ENCODE measurements at places on chromosomes 13 and 19. TPM values are rescaled to one million over a fixed set of nuclear protein-coding genes. Genes with fewer than 3 reads are reported as not detected.

GRCh38 chr13:28741084-28741491, 22.3 kb upstream of the SLC46A3 start:
- DNase-seq = no peak

GRCh38 chr19:45646345-45646698, 7.1 kb upstream of the EML2 start:
- DNase-seq = no peak

GRCh38 chr19:35114353-35115176, 1.1 kb upstream of the FXYD3 start:
- peak; percentile 87 for DNase-seq

DNA sequence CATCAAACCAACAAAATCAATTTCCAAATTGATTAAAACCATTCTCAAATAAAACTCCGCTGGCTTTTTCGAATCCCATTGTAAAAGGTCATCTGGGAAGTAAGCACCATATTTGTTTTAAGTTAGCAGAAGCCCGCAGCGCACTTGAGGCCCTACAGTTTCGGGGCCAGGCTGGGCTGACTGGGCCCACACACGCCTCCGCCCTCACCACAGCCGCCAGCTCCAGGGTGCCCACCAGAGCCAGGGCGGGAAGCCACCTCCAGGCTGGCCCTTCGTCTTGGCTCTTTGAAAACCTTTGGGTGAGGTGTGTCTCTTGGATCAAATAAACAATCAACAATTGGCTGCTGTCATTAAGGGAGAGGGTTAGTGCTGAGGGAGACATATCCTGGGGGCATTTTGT, 133.3 kb downstream of the SOX1 start:
- no peak for DNase-seq

- no peak for DNase-seq
Measured at GRCh38 chr19:6499052-6499790, 2.9 kb downstream of the TUBB4A start.

DNA sequence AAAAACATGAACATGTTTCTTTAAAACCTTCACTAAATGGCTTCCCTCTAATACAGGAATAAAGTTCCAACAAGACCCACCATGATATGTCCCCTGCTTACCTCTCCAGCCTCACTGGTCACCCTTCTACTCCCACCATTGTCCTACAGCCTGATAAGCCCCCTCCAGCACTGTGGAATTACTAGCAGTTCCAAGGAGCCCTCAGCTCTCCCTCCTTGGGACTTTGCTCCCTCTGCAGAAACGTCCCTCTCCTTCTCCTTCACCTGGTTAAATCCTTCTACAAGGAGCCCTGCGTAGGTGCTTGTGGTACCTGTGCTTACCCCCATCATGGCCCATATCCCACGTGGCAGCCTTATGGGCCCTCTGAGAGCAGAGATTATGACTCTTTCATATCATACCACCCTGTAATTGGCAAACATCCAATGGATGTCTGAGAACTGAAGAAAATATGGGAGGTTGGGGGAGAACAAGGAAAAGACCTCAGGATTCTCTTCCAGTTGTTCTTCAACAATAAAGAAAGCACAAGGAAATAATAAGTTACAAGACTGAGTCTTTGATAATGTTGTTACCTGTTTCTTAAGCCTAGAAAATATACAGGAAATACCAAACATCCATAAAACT, 26.1 kb upstream of the DOCK9 start:
- no peak for DNase-seq

DNA sequence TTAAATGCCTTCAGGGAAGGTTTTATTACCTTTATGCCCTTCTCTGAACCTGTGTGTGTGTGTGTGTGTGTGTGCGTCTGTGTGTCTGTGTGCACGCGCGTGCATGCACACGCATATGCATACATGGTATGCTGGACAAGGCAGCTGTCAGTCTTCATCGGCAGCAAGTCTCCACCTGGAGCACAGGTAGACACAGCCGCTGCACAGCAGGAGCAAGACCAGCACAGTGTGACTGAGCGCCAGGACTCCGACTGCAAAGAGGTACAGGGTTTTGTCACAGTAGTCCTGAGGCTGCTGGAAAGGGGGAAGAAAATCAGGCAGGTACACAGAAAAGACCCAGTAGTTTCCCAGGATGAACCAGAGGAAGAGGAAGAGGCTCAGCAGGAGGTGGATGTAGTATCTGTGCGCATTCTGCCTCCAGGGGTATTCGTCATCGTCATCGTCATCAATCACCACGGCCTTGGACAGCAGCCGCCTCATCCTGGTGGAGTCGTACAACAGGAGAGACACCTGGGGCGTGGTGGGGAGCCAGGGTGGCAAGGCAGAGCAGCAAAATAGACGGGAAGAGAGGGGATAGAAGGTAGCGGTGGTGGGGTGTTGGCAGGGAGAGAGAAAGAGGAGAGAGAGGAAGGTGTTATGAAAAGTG, 12.8 kb upstream of the DHRS12 start:
- DNase-seq = no peak

GRCh38 chr19:34232566-34233481, 21.5 kb upstream of the GARRE1 start:
- DNase-seq = no peak

- DNase-seq = peak; percentile 14
Measured at GRCh38 chr19:33654840-33655508, 33.2 kb downstream of the CHST8 start.

GRCh38 chr19:55440411-55441105, 2.5 kb downstream of the SHISA7 start:
- DNase-seq = peak; percentile 90

- DNase-seq = peak; percentile 96
Measured at GRCh38 chr19:35041548-35042055, at the start of gene HPN. HPN (plus strand) TSS chr19:35041721; CDS start chr19:35042507, 786 bp downstream.

Gene CD320
- total RNA-seq = 72.1 TPM

DNA sequence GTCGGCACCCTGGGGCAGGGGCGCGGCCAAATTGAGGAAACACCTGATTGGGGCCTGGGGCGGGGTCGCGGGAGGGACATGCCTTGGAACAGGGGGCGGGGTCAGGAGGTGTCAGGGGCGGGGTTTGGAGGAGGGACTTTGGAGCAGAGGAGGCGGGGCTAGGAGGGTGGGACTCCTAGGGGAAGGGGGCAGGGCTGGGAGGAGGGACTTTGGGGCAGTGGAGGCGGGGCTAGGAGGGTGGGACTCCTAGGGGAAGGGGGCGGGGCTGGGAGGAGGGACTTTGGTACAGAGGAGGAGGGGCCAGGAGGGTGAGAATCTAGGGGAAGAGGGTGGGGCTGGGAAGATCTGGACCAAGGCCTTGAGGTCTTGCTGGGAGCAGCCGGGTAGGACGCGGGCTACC, 21.9 kb downstream of the GRIN2D start:
- peak; percentile 94 for DNase-seq

Gene TMEM221
- 1.4 TPM for total RNA-seq

- no peak for DNase-seq
Measured at GRCh38 chr13:108249150-108249549, 20.4 kb upstream of the TNFSF13B start.

- no peak for DNase-seq
Measured at GRCh38 chr13:53143757-53144339, 115.2 kb downstream of the OLFM4 start.

DNA sequence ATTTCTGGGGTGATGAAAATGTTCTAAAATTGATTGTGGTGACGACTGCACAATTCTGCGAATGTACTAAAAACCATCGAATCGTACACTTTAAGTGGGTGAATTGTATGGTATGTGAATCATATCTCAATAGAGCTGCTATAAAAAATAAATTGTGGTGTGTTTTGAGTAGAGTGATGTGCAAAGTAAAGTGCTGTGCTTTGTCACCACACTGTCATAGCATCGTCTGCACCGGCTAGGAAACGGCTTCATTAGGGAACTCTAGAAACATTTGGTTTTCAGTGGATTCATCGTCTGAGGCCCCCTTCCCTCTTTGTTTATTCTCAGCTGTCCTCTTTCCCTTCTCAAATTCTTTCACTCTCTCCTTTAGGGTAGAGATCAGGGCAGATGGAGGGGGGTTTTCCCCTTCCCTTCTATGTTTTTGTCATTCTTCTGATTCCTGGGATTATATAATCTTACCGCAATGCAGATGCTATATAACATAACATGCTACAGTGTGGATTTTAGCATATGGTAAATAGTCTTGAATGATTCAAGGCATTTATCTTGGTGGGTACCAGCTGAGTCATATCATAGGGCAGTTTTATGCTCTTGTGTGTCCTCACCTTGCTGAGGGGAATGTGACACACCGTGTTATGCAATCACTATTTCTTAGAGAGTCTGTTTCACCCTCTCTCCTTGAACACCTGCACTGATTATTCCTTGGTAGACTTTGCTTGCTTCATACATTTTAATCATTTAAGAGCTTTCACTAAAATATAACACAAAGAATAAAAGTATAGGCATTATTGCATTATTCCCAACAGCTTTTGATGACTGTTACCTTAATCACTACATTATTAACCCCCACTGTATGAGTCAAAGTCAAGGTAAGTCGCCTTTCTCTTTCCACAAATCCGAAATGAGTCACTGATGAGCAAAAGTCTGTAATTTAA, 239.4 kb downstream of the DCLK1 start:
- DNase-seq = no peak

GRCh38 chr19:9878511-9879196, 43.5 kb downstream of the PIN1 start:
- DNase-seq = no peak

DNA sequence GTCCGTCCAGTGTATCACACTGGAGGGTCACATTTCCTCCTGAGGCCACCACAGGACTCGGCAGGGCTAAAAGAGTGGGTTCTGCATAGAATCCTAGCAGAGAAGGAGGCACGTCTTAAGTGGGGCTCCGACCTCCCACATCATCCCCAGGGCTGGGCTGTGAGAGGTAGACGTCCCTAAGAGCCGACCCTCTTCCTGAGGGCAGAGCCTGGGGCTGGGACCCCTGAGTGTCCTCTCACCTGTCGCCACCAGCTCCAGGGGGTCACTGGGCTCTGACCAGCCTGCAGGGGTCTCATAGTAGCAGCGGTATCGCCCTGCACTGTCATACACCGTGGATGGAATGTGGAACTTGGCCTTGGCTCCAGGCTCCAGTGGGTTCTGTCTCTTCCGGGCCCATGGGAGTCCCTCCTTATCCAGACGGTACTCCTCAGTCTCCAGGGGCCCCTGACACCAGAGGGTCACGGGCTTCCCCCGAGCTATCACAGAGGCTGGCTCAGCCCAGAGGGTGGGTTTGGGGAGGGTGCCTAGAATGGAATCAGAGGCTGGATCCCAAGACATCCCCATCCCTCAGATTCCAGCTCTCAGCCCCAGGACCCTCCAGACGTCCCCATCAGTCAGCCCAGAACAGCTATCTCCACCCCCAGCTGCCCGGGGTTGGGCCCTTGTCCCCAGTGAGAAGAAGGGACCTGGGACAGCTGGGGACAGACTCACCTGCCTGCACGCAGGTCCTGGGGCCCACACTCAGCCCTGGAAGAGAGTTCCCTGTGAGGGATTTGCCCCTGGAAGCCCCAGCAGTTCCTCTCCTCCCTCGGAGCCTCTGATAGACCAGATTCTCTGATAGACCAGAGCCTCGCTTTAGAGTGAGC, 590 bp downstream of the LILRB5 start:
- DNase-seq = peak; percentile 23

DNA sequence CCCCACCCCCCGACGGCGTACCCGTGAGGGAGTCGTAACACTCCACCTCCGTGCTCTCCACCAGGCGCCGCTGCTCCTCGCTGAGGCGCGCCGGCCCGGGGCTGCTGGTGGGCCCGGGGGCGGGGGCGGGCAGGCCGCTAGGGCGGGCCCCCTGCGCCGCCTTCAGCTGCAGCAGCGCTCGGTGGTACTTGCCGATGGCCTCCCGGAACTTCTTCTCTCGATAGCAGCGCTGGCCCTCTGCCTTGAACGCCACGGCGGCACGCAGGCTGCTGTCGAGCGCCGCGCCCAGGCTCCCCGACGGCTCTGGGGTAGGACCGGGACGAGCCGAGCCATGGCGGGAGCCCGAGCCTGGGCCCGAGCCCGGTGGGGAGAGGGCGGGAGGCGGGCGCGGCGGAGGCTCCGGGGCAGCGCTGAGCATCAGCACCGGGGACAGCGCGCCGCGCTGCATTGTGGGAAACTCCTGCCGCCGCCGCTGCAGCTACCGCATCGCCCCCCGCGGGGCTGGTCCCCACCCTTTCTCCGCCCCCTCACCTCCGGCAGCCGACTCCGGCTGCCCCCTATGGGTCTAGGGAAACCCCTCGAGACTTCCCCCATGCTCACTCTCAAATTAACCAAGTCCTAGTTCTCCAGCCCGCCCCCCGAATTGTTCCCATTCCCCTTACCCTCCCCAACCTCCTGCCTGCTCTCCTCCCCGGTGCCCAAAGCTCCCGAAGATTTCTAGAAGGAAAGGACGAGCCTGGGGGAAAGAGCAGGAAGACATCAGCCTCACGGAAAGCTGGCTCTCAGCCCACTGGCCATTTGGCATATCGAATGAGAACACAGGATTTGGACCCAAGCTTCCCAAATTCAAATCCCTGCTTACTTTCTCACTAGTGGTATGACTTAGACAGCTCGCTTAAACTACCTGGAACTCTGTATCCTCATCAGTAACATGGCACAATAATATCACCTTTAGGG, at the start of gene TTC9B:
TSS of gene TTC9B (minus strand) at position 451 of the 957 bp plus-strand sequence. CDS start at position 448, 3 bp downstream.
- DNase-seq = peak; percentile 81

GRCh38 chr19:14639536-14640277, 34.9 kb downstream of the ADGRE3 start:
- no peak for DNase-seq

Data from H9 (cell line).